AG04450 (cell line): ENCODE measurements at places on chromosomes 5 and 9.

DNA sequence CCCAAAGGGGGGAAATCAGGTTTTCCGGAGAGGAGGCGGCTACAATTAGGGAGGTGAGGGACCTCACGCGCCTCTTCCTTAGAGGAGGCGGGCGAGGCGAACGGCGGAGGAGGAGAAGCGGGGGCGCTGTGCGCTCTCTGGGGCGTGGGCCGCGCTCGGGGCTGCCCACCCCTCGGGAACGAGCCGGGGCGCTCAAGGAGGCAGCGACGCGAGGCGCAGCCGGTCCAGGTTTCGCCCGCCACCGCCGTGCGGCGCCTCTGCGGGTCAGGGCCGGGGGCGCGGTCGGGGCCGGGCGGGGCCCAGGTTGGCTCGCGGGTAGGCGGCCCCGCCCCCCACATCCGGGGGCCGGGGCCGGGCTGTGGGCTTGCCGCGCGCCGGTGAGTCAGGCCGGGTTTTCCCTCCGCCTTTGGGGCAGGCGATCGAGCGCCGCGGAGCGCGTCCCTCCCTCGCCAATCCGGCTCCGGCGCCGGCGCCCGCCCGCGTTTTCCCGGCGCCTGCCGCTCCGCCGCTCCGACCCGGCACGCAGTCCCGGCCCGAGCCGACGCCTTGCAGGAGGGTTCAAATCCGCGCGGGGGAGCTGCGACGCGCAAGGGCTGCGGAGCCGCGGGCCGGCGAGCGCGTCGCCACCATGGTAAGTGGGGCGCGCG lies at the start of gene N4BP3:
Gene N4BP3 (plus strand): TSS at position 392 of the 647 bp plus-strand sequence. CDS start 6,052 bp downstream, outside the sequence.
- no peak for DNase-seq

DNA sequence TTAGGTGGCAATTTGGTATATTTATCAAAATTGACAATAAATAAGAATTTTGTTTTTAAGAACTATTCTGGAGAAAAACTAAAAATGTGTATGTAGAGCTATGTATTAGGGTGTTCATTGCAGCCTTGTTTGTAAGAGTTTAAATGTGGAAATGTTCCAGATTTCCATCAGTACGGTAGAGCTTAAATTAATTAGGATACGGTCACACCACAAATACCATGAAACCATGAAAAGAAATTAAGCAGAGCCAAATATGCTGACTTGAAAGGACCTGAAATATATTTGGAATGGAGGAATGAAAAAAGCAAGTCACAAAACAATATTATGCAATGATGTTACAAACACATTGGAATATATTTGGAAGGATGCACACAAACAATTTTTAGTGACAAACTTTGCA lies 64.6 kb downstream of the ACTBL2 start:
- DNase-seq, result no peak

DNA sequence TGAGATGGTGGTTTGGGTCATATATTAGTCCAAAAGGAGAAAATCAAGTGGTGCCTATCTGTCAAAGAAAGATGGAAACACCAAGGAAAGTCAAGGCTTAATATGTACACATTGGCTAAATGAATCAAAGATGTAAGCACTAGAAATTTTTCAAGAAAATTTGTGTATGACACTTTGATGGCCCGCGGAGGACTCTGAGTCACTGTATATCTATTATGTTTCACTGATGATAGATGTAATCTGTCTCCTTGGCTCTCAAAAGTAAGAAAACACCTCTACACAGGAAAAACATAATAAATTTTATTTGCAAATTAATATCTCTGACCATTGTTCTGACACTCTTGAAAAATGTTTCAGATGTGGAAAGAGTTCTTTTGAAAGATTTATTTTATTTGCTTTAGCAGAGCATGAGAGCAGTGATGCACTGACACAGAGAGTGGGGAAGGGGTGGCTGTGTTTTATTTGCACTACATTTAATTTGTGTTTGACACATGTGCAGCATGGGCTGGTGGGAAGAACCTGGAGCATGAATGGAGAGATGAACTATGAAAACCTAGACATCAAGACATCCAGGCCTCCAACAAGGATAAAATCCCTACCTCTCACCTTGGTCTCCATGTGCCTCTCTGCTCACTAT lies 180.8 kb upstream of the GAS1 start:
- no peak for DNase-seq

DNA sequence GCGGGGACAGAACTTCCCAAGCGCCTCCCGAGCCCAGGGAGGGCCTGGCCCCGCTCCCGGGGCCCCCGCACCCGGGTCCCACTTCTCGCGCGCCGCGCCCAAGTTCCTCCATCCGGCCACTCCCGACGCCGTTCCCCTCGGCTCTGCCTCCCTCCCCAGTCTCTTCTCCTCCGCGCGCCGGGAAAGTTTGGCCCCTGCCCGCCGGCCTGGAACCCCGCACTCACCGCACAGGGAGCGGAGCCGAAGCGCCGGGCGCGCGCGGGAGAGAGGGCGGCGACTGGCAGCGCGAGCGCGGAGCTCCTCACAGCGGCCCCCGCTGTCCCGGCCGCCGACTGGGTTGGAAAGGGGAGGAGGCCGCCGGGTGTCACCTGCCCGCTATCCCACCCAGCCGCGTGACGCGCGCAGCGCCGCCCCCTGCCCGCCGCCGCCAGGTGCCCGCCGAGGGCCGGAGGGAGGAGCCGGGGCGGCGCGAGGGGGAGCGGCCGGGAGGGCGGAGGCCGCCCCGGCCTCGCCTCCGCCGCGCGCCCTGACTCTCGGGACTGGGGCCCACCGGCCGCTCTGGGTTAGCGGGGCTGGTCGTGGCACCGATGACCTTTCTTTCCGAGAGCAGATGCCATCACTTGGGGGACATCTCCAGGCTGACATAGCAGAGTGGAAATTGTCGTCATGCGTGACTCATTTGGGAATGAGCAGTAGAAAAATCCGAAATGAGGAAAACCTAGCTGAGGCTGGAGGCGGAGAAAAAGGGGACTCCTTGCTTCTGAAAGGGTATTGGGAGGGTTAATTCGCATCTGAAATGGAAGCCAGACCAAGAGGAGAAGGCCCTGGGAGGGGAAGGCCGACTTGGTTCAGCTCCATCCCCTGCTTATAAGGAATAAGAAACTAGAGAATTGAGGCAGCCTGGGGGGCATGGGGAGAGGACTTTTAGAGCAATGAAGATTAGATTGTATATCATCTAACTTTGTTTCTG lies at the start of gene ELOVL7:
Gene ELOVL7 (minus strand): TSS at position 334 of the 970 bp plus-strand sequence. CDS start 56,872 bp downstream, outside the sequence.
- no peak for DNase-seq

DNA sequence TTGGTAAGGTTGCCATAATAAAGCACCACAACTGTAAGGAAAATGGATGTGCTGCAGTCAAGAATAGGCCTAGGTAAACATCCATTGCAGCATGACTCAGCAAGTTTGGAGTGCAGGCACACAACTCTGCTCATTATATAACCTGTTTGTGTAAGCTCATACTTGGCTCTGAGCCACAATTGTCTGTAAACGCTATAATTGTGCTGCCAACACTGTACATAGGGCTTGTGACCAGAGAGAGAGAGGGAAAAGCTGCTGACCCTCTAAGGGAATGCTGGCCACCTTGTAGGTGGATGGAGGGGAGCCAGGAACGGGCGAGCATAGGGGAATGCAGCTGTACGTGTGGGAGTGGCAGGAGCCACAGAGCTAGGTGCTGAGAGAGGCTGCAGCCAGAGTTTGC lies 2186.5 kb upstream of the ACO1 start:
- DNase-seq, result no peak

GRCh38 chr9:133888809-133889491 lies 103.2 kb downstream of the VAV2 start:
- DNase-seq, result no peak

GRCh38 chr5:1240496-1241260 lies 15.5 kb downstream of the SLC6A18 start:
- no peak for DNase-seq

DNA sequence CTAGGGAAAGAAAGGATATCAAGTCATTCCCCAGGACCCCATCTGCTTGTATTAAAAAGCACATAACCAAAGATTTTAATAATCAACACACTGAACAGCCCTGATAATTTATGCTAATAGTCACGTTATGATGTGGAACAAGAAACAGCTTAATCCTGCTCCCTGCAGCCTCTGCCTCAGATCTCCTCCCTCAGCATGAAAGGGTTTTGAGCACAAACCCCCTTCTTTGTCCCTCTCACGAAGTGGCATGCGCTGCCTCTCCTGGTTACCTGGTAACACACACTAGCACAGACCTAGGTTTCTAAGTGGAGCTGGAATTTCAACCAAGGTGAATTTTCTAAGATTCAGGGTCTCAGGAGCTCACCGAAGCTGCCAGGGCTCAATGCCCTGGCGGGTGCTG lies 5.1 kb downstream of the IGFBPL1 start:
- DNase-seq, result no peak

GRCh38 chr9:3664044-3664443 lies 138.2 kb upstream of the RFX3 start:
- peak; percentile 3 for DNase-seq

DNA sequence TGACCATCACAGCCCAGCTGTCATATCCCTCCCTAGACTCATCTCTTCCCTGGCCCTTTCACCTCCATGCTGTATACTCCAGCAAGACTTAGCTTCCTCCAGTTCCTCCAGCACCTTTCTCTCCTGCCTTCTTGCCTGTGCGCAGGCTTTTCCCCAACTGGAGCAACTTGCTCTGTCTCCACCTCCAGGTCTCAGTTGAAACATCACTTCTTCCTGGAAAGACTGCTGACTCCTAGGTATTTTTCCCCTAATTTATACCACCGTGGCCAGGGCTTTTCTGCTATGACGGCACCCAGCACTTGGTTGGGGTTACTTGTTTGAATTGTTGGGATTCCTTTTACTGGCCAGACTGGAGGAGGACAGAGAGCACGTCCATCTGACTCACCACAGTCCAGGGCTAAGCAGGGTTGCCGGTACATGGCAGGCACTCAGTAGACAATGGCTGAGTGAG lies 67.5 kb downstream of the KCNIP1 start:
- DNase-seq, result peak; percentile 7

- no peak for DNase-seq
These were observed 458.9 kb downstream of the PRR16 start for GRCh38 chr5:120923026-120923425.

GRCh38 chr5:132234684-132235062 lies 7.0 kb upstream of the P4HA2 start:
- no peak for DNase-seq

GRCh38 chr5:90888511-90889324 lies 330.1 kb downstream of the ADGRV1 start:
- no peak for DNase-seq

DNA sequence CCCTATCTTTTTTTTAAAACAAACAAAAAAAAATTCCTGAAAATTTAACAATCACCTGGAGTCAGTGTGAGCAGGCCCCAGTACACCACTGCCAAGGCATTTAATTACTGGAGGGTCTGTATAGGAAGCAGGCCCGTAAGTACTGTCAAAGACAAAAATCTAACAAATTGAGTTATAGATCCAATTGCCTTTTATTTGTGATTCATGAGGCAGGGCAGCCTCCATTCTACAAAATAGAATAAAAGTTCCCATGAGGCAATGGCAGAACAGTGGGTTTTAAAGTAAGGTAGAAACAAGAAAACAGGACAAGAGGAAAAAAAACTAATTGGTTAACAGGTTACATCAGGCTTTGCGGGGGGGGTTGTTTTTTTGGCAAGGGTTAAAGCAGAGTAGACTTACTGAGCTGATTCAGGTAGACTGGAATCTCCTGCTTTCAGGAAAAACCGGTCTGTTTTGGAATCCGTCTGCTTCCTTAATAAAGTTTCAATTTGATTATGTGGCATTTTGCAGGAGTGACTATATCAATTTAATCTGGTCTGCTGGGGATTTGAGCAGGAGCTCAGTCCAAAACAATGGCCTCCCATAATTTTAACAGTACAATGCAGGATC lies 48.9 kb downstream of the AUH start:
- DNase-seq, result no peak

DNA sequence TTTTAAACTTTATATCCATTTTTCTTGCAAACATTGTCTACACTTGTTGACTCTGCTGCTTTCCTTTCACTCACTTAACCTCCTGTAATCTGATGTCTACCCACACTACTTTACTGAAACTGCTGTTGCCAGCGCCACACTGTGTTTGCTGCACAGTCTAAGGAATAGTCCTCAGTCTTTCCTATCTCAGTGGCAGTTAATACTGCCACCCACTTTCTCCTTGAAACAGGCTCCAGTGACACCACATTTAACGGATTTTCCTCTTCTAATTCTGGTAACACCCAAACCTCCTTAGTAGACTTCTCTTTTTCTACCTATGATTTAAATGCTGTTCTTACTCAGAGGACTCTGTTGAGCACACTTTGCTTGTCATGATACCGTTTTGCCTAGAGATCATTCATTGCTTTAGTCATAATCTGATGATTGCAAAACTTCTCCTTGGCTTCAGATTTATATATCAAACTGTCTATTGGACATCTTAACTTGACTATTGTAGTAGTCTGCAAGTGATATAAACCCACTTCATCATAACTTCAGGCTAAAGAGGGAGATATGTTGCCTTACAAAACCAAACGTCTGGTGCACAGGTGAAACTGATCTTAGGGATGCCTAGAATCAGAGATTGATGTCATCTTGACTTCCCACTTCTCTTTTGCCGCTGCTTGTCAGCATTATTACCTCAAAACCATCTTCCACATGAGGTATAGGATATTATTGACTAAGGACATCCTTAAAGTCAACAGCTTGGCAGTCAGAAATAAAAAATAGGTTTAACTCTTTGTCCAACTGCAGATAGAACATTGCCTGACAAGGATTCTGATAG lies 94.1 kb downstream of the CDC42SE2 start:
- no peak for DNase-seq

DNA sequence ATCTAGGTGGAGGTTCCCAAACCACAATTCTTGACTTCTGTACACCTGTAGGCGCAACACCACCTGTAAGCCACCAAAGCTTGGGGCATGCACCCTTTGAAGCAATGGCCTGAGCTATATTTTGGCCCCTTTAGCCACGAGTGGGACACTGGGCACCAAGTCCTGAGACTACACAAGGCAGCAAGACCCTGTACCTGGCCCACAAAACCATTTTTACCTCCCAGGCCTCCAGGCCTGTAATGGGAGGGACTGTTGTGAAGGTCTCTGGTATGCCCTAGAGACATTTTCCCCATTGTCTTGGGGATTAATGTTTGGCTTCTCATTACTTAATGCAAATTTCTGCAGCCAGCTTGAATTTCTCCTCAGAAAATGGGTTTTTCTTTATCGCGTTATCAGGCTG lies 24.6 kb upstream of the FAM151B start:
- DNase-seq, result no peak

- no peak for DNase-seq
These were observed 35.5 kb upstream of the TENT2 start for GRCh38 chr5:79576606-79577289.

DNA sequence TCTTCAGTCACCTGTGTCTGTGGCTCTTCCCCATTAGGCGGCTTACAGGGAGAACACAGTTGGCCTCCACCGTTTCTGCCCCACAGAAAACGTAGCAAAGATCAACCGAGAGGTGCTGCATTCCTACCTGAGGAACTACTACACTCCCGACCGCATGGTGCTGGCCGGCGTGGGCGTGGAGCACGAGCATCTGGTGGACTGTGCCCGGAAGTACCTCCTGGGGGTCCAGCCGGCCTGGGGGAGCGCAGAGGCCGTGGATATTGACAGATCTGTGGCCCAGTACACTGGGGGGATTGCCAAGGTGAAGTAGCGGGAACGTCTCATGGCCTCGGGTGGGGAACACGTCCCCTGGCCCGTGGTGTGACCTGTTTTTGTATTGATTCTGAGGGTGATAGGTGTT lies 6.5 kb downstream of the PMPCA start:
- DNase-seq, result no peak
